ENCODE measurements at places on chromosomes 6 and 20.

GRCh38 chr6:44514576-44515193 is 127.2 kb downstream of the CDC5L start:
- DNase-seq = no peak

DNA sequence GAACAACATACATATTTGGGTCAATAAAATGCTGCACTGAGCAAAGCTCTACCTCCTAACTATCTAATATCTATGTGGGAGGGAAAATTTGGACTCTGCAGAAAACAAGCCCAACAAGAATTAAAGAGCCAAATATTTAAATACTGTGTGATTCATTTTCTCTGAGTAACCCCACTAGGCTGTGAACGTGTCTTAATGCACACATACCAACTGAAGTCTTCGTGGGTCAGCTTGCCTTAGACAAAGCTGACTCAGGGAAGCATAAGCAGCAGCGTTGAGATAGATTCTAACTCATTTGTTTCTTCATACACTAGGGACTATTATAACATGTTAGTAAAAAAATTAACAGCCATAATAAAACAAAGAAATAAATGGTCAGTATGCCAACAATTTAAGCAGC is 114.3 kb downstream of the GJA1 start:
- no peak for DNase-seq

GRCh38 chr6:18260448-18261106 is 3.8 kb downstream of the DEK start:
- peak; percentile 65 for DNase-seq

DNA sequence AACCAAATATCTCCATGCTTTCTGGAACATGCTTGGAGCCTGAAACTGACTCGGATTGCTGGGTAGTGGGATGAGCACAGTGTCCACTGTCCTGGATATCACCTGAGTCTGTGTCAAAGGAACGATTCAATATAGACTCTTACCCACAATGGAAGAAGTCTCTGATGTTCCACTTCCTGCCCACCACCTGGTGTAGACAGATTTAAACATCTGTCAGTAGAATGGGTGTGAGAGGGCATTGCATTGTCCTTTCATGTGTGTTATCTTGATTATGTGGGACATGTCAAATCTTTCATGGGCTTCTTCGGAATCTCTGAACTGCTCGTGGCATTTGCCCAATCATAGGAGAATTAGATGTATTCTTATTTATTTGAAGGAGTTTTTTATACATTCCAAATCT is 20.8 kb downstream of the ULBP3 start:
- peak; percentile 3 for DNase-seq

DNA sequence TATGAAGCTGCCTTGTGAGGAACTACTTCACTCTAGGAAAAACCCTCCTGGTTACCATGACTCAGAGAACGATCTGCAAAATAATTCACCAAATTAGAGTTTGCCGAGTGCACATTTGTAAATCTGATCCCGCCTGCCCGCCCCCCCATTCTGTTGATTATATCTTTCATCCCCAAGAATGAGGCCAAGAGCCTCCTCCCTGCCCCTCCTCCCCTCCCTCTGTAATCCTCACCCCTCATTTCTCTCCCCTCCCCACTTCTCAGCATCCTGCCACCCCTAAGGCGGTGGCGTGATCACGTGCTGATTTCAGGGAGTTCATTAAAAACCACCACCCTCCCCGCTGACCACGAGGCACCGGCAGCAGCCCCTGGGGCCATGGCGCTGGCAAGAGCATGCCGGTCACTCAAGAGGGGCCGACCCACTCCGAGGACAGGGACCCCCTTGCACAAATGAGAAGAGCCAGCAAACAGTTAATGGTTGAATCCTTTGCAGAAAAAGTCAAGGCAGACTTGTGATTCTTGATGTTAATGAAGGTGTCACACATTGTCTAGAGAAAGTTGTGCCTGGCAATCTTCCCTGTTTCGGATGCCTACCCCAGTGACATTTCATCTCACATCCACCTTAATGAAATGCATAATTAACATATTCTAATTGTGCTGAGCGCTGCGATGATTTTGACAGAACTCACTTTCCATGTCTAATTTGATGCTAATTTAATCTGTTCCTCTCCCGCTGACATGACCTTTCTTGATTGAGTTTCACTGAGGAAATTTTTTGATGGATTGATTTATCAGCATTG is 247.9 kb downstream of the ZNF217 start:
- no peak for DNase-seq

- no peak for DNase-seq
Observed at GRCh38 chr20:38424401-38424800, 10.7 kb downstream of the SNHG17 start.

- no peak for DNase-seq
Observed at GRCh38 chr6:66849843-66850242, 1142.8 kb upstream of the EYS start.

DNA sequence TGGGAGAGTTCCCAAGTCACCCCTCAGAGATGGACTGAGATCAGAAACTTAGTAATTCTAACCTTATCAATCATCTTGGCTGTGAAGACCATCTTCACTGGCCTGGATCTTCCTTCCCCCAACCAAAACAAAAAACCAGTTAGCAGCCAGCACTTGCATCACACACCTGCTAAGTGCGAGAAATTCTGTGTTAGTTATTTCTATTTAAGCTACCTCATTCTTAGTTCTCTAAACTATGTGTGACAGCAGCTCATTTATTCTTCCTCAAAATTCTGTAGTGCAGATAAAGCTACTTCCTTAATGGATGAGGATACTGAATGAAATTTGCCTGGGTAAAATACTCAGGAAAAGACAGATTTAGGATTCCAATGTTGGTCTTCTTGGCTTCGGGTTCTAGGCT is 18.2 kb upstream of the TAGAP start:
- DNase-seq = no peak

DNA sequence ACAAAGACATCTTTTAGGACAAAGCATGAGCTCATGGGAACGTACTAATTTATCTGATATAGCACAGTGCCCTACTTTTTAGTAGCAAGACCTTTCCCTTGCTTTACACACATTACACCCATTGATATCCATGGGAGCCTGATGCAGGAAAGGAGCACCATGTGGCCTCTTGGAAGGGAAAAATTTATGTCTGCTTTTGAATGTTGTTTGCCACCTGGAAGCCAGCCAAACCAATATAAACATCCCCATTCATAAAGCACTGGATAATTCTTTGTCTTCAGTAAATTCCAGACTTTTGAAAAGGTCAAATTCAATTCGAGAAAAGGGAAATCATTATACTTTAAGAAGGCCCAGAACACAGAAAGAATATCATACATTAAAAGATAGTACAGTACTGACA is 152.3 kb upstream of the BEND6 start:
- no peak for DNase-seq

DNA sequence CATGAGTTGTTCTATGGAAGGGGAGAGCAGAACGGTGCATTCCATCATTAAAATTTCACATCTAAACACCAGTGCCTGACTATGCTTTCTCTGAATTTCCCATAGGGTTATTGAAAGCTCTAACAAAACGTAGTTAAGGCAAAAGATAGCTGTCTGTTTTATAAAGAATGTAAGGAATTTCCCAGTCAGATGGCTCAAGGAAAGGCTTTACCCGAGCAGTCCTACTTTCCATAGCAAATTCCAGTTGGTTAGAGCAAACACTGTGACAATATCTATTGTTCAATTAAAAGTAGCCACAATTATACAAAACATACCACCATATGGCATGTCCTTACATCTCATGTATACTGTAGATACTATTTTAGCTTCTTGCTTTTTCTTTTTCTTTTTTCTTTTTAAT is 1059.5 kb upstream of the FLRT3 start:
- DNase-seq = no peak

- DNase-seq = no peak
Observed at GRCh38 chr6:3031857-3032640, 32.4 kb downstream of the NQO2 start.

DNA sequence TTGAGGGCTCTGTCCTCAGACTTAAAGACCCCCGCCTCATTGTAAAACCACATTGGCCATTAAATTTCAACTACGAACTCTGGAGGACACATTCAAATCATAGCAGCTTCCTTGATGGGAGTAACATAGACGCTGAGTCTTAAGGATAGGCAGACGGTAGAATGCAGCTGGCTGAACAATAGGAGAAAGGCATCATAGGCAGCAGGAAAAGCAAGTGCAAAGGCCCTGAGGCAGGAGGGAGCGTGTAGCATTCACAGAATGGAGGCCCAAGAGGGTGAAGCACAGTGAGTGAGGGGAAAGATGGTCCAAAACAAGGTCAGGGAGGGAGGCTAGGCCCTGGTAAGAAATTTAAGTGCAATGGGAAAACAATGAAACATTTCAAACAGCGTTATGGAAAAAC is 8.6 kb upstream of the PFDN4 start:
- DNase-seq = no peak

GRCh38 chr6:82205930-82206392 is 41.6 kb downstream of the IBTK start:
- DNase-seq = no peak

- DNase-seq = no peak
Observed at GRCh38 chr20:36991703-36992102, 40.2 kb upstream of the SAMHD1 start.

DNA sequence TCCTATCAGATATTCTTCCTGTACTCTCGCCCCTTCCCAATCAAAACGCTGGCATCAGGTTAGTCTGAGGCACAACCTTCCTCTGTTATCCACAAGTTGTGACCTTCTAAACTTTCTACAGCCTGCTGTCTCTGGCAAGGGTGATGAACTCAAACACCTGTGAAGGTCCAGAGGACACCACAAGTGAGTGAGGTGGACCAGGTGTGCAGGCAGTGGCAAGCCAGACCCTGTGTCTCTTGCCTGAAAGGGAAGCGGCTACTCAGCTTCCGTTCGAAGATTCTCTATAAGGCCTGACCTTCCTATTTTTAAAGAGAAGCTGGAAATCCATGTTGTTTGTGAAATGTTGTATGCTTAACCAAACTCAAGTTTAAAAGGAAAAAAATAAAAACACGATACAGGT is 36.8 kb downstream of the GCM1 start:
- no peak for DNase-seq

GRCh38 chr6:53112404-53112803 is 36.2 kb downstream of the GCM1 start:
- DNase-seq = no peak

GRCh38 chr6:159645640-159646039 is 47.4 kb downstream of the SOD2 start:
- DNase-seq = no peak

GRCh38 chr20:7996898-7997297 is 22.7 kb downstream of the TMX4 start:
- no peak for DNase-seq

- no peak for DNase-seq
Observed at GRCh38 chr6:116971959-116972358, 94.9 kb downstream of the RFX6 start.

GRCh38 chr6:27081931-27082330 is 165.6 kb upstream of the PRSS16 start:
- no peak for DNase-seq

DNA sequence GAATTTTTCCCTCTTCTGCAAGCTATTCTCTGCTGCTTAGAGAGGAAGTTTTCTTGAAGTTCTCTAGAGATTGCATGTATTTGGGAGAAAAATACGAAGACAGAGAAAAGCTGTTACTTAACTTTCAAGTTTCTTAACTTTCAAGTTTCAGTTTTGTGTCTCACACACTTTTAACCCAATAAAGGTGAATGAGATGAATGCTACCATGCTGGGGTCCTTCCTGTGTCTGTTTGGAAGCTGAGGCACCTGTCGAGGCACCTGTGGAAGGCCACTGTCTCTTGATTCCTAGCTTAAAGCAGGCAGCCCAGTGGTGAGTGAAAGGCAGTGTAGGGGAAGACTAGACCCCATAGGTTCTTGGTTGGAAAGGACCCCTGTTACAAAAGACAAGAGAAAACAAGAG is 372.8 kb upstream of the JARID2 start:
- no peak for DNase-seq

DNA sequence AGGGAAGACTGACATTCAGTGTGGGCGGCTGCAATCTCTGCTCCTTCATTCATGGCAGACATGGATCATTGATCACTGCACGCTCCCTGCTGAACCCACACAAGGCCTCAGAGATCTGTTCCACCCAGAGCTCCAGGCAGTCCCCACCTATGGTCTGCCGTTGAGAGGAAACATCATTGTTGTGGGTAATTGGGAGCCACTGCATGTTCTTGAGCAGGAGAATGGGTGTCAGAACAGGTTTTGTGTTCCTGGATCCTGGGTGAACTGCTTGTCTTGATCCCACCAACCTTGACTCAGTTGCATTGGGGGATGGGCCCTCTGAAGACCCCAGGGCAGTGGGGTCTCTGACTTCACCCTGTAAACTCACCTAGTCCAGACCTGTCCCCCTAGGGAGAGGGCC is 23.1 kb upstream of the CCDC167 start:
- no peak for DNase-seq

- peak; percentile 63 for DNase-seq
Observed at GRCh38 chr6:170294813-170295509, 4.1 kb upstream of the DLL1 start.
